Ascending aorta (tissue), 2 donors: ENCODE measurements at places on chromosomes 12 and 14. TPM values are rescaled to one million over a fixed set of nuclear protein-coding genes. Genes with fewer than 3 reads are reported as not detected.

GRCh38 chr12:43655586-43655985, 103.0 kb downstream of the PUS7L start:
- H3K27me3 ChIP-seq: no peaks in the 10 kb centered on the region
- no peaks in the 10 kb centered on the region for H3K36me3 ChIP-seq
- H3K4me3 ChIP-seq: no peak overlapping the region
- no peak for DNase-seq

PLEKHG7 gene
- total RNA-seq: not detected

GRCh38 chr12:27185234-27186021, 58.7 kb upstream of the STK38L start:
- H3K36me3 ChIP-seq: no peaks in the 10 kb centered on the region
- H3K4me3 ChIP-seq: no peak overlapping the region
- peaks cover 50% of the 10 kb centered on the region for H3K4me1 ChIP-seq
- peak overlapping the region; percentile 92 for H3K27ac ChIP-seq
- no peaks in the 10 kb centered on the region for H3K27me3 ChIP-seq

- no peaks in the 10 kb centered on the region for H3K27me3 ChIP-seq
- peak overlapping the region; percentile 61 for H3K27ac ChIP-seq
- no peaks in the 10 kb centered on the region for H3K36me3 ChIP-seq
- DNase-seq: no peak
- H3K4me1 ChIP-seq: peaks cover 31% of the 10 kb centered on the region
Observed at GRCh38 chr12:6049587-6049986, 74.9 kb downstream of the VWF start.

DNA sequence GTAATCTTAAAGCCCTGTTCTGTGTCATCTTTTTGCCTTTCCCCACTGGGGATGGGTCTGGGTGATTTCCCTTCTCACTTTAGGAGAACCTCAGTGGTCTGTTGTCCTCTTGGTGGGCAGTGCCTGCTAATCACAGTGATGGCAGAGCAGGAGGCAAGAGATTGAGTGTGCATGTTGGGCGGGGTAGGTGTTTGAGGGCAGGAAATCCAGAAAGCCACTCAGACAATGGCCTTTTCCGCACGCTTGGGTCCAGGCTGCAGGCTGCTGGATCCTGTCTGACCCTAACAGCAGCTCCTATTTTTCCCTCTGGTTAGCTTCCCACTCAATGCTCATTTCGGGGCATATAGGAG, 13.7 kb upstream of the ITGA5 start:
- H3K4me1 ChIP-seq: peaks cover 18% of the 10 kb centered on the region
- no peak for DNase-seq
- H3K27ac ChIP-seq: peak overlapping the region; percentile 72
- no peaks in the 10 kb centered on the region for H3K36me3 ChIP-seq
- no peaks in the 10 kb centered on the region for H3K27me3 ChIP-seq

DNA sequence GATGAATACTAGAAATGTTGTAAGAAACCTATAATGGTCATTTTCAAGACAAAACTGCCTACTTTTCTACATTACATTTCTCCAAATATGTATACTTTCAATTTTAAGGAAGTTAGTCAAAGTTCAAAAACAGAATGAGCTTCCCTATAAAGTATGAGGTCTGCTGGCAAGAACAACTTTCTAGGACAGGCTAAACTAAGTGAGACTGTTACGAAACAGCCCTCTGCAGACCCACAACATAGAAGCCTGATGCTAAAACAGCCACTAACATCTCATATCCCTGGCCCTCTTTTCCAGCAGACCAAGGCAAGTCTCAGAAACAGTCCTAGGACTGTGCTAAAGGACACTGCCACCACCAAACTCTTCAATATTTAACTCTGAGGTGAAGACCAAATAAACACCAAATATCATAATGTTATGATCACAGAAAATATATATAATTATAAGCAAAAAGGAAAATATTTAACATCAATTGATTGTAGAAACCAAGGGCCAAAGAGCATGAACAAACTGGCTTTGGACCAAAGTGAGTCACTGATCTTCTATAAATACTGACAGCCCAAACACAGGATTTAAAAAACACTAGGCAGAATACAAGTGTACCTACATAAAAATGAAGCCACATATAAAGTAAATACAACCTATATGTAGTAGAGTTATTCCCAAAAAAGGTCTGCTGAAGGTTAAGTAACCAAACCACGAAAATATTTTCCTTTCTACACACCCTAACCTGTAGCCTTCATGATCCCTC, 27.7 kb downstream of the PPP4R3A start:
- peaks cover 78% of the 10 kb centered on the region for H3K36me3 ChIP-seq
- peaks cover 27% of the 10 kb centered on the region for H3K4me1 ChIP-seq
- no peaks in the 10 kb centered on the region for H3K27me3 ChIP-seq
- H3K27ac ChIP-seq: peak overlapping the region; percentile 66
- H3K4me3 ChIP-seq: peak overlapping the region; percentile 5

PRR4 gene
- not detected for total RNA-seq

CPNE6 gene
- total RNA-seq: not detected

GRCh38 chr14:21267886-21268616, 1.2 kb downstream of the HNRNPC start:
- peak overlapping the region; percentile 98 for H3K27ac ChIP-seq
- no peak for DNase-seq
- no peaks in the 10 kb centered on the region for H3K27me3 ChIP-seq

WNT1 gene
- not detected for total RNA-seq

PTPRR gene
- total RNA-seq: not detected

TMCC3 gene
- total RNA-seq: 11.0 TPM

RAPGEF3 gene
- 165 TPM for total RNA-seq

VRTN gene
- not detected for total RNA-seq

DHRS2 gene
- not detected for total RNA-seq

ARHGAP9 gene
- total RNA-seq: 21.6 TPM

SERPINA5 gene
- total RNA-seq: 4.3 TPM

DNA sequence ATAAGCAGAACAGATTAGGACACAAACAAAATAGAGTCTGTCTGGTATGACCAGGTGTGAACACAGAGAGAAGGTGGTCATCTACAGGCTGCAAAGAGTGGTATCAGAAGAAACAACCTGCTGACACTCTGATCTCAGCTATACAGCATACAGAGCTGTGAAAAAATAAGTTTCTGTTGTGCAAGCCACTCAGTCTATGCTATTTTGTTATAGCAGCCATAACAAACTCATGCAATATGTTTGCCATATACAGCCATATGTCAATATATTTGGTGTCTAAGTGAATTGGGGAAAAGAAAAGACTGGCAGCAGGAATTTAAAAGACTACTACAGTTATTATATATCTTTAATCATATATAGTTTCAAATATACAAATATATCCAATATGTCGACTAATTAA, 300.9 kb downstream of the SOX5 start:
- no peaks in the 10 kb centered on the region for H3K27me3 ChIP-seq
- no peaks in the 10 kb centered on the region for H3K36me3 ChIP-seq
- no peak for DNase-seq
- no peak overlapping the region for H3K27ac ChIP-seq

- no peaks in the 10 kb centered on the region for H3K4me1 ChIP-seq
- no peaks in the 10 kb centered on the region for H3K36me3 ChIP-seq
- DNase-seq: no peak
- H3K27me3 ChIP-seq: no peaks in the 10 kb centered on the region
- no peak overlapping the region for H3K4me3 ChIP-seq
Observed at GRCh38 chr12:93025145-93026103, 96.3 kb upstream of the EEA1 start.

DNA sequence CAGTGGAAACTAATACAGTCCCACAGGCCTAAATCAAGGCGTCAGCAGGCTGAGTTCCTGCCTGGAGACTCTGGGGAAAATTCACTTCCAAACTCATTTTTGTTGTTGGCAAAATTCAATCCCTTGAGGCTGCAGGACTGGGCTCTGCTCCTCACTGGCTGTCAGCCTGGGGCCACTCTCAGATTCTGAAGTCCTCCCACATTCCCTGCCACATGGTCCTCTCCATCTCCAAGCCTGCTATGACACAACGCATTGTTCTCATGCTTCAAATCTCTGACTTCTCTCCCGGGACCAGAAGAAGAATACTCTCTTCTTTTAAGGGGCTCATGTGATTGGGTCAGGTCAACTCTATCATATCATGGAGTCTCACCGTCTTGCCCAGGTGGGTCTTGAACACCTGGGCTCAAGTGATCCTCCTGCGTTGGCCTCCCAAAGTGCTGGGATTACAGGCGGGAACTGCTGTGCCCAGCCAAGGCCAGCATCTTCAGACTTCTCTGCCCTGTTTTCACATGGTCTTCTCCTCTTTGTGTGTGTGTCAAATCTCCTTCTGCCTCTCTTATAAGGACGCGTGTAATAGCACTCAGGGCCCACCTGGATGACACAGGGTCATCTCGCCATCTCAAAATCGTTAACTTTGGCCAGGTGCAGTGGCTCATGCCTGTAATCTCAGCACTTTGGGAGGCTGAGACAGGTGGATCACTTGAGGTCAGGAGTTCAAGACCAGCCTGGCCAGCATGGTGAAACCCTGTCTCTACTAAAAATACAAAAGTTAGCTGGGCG, 9.7 kb downstream of the P2RX7 start:
- H3K36me3 ChIP-seq: no peaks in the 10 kb centered on the region
- H3K4me1 ChIP-seq: no peaks in the 10 kb centered on the region
- H3K27me3 ChIP-seq: no peaks in the 10 kb centered on the region
- no peak for DNase-seq
- H3K27ac ChIP-seq: no peak overlapping the region

DNA sequence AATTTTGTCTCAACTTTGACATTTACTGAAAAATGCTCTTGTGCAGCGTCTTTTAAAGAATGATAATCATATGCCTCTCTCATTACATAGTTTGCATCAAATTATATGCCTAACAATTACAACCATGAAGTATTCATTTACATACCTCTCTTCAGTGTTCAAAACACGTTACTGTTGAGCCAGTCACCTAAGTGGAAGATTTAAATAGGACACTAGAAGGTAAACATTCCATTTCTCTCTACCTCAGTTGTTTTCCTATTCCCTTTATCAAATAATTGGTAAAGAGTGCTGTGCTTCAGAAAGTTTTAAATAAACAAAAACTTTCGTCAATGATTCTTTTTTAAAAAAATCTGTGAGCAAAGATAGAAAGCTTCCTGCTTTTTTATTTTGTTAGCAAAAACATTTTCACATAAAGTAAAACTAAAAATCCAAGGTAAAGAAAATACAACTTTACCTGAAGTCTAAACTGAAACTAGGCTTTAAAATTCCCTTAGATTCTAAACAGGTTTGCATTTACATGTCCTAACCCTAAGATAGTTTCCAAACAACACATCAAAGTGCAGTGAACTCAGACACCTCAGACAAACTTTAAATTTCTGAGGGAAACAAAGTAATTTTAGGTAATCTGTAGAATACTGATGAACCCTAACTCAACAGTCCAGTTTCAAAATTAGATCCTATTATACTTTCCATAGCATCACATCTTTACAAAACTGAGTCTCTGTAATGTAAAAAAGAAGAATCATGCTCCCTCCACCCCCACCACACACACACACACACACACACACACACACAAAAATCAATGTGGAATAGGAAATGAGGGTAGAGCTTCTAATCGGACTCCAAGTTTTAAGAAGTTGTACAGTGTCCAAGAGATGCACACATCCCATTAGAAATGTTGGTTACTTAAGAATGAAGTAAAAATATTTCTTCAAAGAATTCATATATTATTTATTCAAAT, 46.2 kb downstream of the PAWR start:
- H3K36me3 ChIP-seq: no peaks in the 10 kb centered on the region
- no peak overlapping the region for H3K4me3 ChIP-seq
- H3K27me3 ChIP-seq: no peaks in the 10 kb centered on the region
- peaks cover 7% of the 10 kb centered on the region for H3K4me1 ChIP-seq

DNA sequence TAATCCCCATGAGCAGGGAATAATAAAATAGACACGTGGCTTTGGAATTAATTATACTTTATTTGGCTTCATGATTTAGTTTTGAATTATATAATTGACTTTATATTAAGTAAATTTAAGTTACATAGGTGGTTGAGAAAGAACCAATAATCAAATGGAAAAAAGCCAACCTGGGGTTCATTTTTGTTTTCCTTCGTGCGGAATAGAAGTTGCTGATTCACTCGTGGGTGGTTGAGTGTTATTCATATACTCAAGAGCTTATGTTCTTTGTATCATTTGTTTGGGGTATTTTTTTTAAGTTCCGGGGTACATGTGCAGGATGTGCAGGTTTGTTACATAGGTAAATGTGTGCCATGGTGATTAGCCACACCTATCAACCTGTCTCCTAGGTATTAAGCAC, 58.0 kb downstream of the ZNF664 start:
- DNase-seq: no peak
- no peaks in the 10 kb centered on the region for H3K27me3 ChIP-seq
- no peaks in the 10 kb centered on the region for H3K36me3 ChIP-seq
- H3K4me3 ChIP-seq: no peak overlapping the region
- H3K4me1 ChIP-seq: peaks cover 5% of the 10 kb centered on the region

GRCh38 chr12:57869927-57870318, 23.4 kb upstream of the CTDSP2 start:
- no peak overlapping the region for H3K4me3 ChIP-seq
- H3K27ac ChIP-seq: peak overlapping the region; percentile 86
- no peaks in the 10 kb centered on the region for H3K36me3 ChIP-seq
- DNase-seq: no peak
- H3K4me1 ChIP-seq: peaks cover 40% of the 10 kb centered on the region
- no peaks in the 10 kb centered on the region for H3K27me3 ChIP-seq

GRCh38 chr12:31714406-31715271, 14.2 kb downstream of the AMN1 start:
- H3K27me3 ChIP-seq: no peaks in the 10 kb centered on the region
- H3K4me3 ChIP-seq: no peak overlapping the region
- H3K4me1 ChIP-seq: no peaks in the 10 kb centered on the region
- DNase-seq: no peak
- H3K27ac ChIP-seq: no peak overlapping the region

NINJ2 gene
- total RNA-seq: 24.1 TPM

DNA sequence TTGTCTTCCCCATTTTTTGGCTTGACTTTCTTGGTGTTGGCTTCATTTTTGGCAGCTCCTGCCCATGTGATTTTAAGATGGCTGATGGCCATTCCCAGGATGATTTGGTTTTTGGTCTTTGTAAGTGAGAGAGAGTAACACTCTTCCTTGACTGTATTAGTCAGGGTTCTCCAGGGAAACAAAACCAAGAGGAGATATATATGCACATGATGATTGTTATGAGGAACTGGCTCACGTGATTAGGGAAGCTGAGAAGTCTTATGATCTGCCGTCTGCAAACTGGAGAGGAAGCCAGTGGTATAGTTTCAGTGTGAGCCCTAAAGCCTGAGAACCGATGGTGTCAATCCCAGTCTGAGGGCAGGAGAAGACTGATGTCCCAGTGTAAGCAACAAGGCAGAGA, 146.6 kb downstream of the NRXN3 start:
- H3K4me3 ChIP-seq: no peak overlapping the region
- no peaks in the 10 kb centered on the region for H3K27me3 ChIP-seq
- no peaks in the 10 kb centered on the region for H3K4me1 ChIP-seq
- DNase-seq: no peak

DNA sequence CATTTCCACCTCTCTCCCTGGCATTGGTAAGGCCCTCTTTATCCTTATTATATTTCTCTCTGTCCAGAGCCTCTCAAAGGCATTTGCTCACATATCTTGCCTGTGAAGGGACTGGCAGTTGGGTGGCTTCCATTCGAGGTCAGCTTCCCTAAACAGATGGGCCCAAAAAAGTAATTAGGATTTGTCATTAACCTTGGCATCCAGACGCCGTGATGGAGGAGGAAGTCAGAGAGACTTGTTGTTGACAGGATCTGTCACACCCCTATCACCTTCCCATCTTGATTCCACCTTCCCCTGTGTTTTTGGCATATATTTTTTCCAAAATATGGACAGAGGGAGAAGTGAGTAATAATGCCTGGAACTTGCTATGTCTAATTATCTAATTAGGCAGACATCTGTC, 54.0 kb upstream of the OAS1 start:
- no peak overlapping the region for H3K27ac ChIP-seq
- H3K4me1 ChIP-seq: no peaks in the 10 kb centered on the region
- no peak overlapping the region for H3K4me3 ChIP-seq
- H3K27me3 ChIP-seq: no peaks in the 10 kb centered on the region
